Left ventricle myocardium inferior (tissue), 1 donor: ENCODE measurements at places on chromosomes 7 and 10. TPM values are rescaled to one million over a fixed set of nuclear protein-coding genes. Genes with fewer than 3 reads are reported as not detected.
A peak's percentile ranks its signal among the peaks of the same experiment; 100 is the strongest.

GRCh38 chr7:32206987-32207386 is 136.8 kb upstream of the PDE1C start:
- peak; percentile 19 for DNase-seq
- no peak overlapping the region for H3K4me3 ChIP-seq
- peaks cover 11% of the 10 kb centered on the region for H3K27me3 ChIP-seq

GBX1 gene
- 1.9 TPM for total RNA-seq

DNA sequence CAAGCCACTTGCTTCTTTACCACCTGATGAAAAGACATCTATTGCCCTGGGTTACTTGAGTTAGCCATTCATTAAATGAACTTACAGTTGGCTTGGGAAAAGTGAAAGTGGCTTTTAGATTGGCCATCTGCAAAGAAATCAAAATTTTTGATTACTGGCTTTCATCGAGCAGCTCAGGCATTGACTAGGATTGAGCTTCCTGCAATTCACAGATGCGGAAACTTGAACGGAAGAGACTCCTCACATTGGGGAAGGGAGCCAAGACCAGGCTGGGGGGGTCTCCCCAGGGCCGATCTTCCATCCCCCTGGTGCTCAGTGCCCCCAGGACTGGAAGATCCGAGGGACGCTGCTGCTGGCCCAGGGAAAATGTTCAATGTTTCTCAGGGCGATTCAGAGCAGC is 145.4 kb downstream of the PIP4K2A start:
- DNase-seq = no peak
- no peaks in the 10 kb centered on the region for H3K27me3 ChIP-seq
- peaks cover 19% of the 10 kb centered on the region for H3K4me1 ChIP-seq
- peak overlapping the region; percentile 40 for H3K4me3 ChIP-seq
- H3K27ac ChIP-seq = peak overlapping the region; percentile 46

GRCh38 chr10:12400266-12400931 is 51.1 kb downstream of the CAMK1D start:
- no peak for DNase-seq
- H3K36me3 ChIP-seq = no peaks in the 10 kb centered on the region
- no peak overlapping the region for H3K4me3 ChIP-seq
- H3K4me1 ChIP-seq = no peaks in the 10 kb centered on the region
- H3K27me3 ChIP-seq = no peaks in the 10 kb centered on the region

DNA sequence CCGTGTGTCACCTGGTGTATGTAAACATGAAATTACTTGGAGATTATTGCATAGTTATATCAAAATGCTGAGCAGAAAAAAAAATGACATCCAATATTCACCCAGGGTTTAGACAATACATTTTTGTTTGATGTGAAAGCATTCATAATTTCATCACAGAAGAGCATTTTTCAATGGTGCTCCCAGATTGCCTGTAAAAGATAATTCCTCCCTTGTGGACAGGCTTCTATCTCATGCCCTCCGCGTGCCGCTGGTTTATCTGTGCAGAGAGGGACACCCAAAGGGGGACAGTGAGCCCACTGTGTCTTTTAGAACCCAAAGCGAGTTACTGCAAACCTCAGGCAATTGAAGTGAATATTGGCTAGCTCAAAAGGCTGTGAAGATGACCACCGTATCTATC is 126.2 kb upstream of the KLF6 start:
- peak overlapping the region; percentile 65 for H3K4me3 ChIP-seq
- no peaks in the 10 kb centered on the region for H3K36me3 ChIP-seq
- no peaks in the 10 kb centered on the region for H3K27me3 ChIP-seq
- H3K27ac ChIP-seq = peak overlapping the region; percentile 93
- peaks cover 24% of the 10 kb centered on the region for H3K4me1 ChIP-seq

MAP3K8 gene
- total RNA-seq = 7.0 TPM

DNA sequence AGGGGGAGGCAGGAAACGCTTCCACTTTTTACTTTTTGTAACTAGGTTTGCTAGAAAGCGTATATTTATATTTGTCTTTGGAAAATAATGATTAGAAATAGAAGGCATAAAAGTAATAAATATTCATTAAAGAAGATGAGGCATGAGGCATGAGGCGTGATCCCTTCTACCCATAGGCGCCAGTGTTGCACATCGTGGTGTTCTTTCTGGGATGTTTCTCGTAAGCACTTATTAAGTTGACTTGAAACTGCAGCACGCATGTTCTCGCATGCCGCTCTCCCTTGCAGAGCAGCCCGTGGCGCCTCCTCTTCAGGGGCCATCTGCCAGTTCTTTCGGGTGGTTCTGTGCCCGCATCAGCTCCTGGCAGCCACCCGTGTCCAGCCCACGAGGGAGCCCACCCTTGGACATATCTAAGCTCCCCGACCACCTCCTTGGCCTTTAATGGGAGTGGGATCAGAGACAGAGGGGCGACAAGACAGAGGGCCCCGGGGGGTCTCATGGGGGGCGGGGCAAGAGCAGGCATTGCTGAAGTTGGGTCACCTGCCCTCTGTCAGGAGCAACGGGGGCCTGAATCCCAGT is 28.5 kb upstream of the CSGALNACT2 start:
- DNase-seq = no peak
- H3K4me3 ChIP-seq = no peak overlapping the region
- H3K27me3 ChIP-seq = peaks cover 5% of the 10 kb centered on the region
- H3K27ac ChIP-seq = no peak overlapping the region
- peaks cover 13% of the 10 kb centered on the region for H3K4me1 ChIP-seq

DNA sequence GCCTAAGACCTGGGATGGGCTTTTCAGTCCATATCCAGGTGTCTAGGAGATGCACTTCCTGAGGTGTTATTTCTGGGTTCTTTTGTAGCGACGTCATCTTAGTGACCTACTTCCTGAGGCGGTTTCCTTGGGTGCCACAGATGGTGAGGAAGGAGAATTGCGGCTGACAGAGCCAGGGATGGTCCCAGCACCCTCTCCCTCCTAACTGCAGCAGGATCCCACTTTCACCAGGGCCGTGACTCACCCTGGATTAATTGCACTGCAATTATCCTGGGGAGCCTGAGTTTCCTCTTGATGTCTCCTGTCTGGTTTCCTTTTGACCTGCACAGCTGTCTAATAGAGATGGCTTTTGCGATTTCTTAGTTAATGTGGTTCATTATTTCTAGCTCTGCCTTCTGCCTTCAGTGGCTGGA is 271.7 kb downstream of the TCF7L2 start:
- no peak overlapping the region for H3K27ac ChIP-seq
- no peaks in the 10 kb centered on the region for H3K4me1 ChIP-seq
- no peak overlapping the region for H3K4me3 ChIP-seq
- peaks cover 24% of the 10 kb centered on the region for H3K27me3 ChIP-seq
- no peaks in the 10 kb centered on the region for H3K36me3 ChIP-seq
- no peak for DNase-seq

DNA sequence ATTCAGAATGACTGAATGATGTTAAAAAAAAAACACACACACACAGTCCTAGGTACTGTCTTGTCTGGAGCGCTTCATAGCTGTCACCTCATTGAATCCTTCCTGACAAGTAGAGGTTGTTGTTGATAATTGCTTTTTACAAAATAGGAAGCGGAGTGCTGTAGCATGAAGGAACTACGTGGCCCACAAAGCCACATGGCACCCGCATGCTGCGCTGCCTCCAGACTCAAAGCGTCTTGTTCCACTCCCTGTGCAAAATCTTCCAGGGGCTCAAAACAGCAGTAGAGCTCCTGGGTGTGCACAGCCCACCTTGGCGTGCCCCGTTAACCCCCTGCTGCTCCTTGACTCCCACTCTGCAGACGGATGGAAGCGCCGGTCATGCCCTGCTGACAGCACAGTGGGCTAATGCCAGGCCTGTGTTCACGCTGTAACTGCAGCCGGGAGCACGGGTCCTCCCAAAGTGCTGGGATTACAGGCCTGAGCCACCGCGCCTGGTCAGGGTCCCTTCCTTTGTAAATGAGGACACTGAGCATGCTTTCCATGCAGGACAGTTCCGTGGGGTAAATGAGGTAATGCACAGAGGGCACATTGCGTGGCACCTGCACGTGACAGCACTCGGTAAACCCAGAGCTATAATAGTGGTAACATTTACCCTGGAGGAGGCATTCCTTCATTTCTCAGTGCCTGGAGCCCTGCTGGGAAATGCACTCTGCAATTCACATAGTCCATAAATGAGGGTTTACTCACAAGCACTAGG is 91.1 kb upstream of the GNA12 start:
- no peak overlapping the region for H3K27ac ChIP-seq
- H3K4me3 ChIP-seq = no peak overlapping the region
- H3K4me1 ChIP-seq = no peaks in the 10 kb centered on the region
- H3K27me3 ChIP-seq = peaks cover 89% of the 10 kb centered on the region

BTBD16 gene
- not detected for total RNA-seq

- H3K27ac ChIP-seq = no peak overlapping the region
- no peak overlapping the region for H3K4me3 ChIP-seq
- no peak for DNase-seq
- no peaks in the 10 kb centered on the region for H3K27me3 ChIP-seq
- no peaks in the 10 kb centered on the region for H3K36me3 ChIP-seq
These were observed 274.2 kb downstream of the BAMBI start for GRCh38 chr10:28951484-28951883.

NEURL1 gene
- 0.14 TPM for total RNA-seq

SPAG6 gene
- not detected for total RNA-seq

FAM25G gene
- not detected for total RNA-seq

SEMA3D gene
- 1.8 TPM for total RNA-seq

GRCh38 chr7:91112902-91113341 is 151.3 kb upstream of the FZD1 start:
- H3K4me1 ChIP-seq = no peaks in the 10 kb centered on the region
- peaks cover 8% of the 10 kb centered on the region for H3K36me3 ChIP-seq
- no peak overlapping the region for H3K27ac ChIP-seq
- no peak overlapping the region for H3K4me3 ChIP-seq
- H3K27me3 ChIP-seq = no peaks in the 10 kb centered on the region

GRCh38 chr10:132738454-132739224 is 47.3 kb downstream of the NKX6-2 start:
- peaks cover 9% of the 10 kb centered on the region for H3K36me3 ChIP-seq
- H3K27me3 ChIP-seq = no peaks in the 10 kb centered on the region
- peak overlapping the region; percentile 55 for H3K27ac ChIP-seq
- no peak for DNase-seq
- H3K4me1 ChIP-seq = peaks cover 20% of the 10 kb centered on the region
- no peak overlapping the region for H3K4me3 ChIP-seq

- DNase-seq = no peak
- no peaks in the 10 kb centered on the region for H3K27me3 ChIP-seq
- H3K4me1 ChIP-seq = peaks cover 33% of the 10 kb centered on the region
- H3K27ac ChIP-seq = no peak overlapping the region
- H3K36me3 ChIP-seq = no peaks in the 10 kb centered on the region
These were observed 6.0 kb upstream of the NANOS1 start for GRCh38 chr10:119023553-119023868.

C10orf71 gene
- 136 TPM for total RNA-seq

TMEM229A gene
- total RNA-seq = not detected

ZNF365 gene
- 0.60 TPM for total RNA-seq

IGF2BP3 gene
- total RNA-seq = 0.38 TPM

COL1A2 gene
- total RNA-seq = 96.6 TPM

ACBD5 gene
- total RNA-seq = 64.0 TPM

DNA sequence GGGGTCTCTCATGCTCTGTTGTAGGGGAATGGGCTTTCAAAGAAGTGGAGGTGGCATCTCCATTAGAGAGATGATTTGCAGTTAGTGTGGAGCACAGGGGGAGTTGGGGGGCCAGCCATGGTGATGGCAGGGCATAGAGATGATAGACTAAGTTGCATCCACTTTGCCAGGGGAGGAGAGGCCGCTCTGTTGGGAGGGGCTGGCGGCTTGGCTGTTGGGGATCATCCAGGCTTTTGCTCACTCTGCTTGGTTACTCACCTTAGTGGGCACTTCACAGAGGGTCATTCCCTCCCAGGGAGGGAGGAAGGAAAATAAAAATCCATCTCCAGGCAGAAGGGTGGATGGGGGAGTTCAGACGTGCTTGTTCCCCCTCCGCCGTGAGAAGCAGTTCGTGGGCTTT is 31.4 kb upstream of the CDH23 start:
- no peaks in the 10 kb centered on the region for H3K4me1 ChIP-seq
- no peak overlapping the region for H3K4me3 ChIP-seq
- no peak for DNase-seq

TBRG4 gene
- total RNA-seq = 79.3 TPM

MOGAT3 gene
- total RNA-seq = not detected

DNA sequence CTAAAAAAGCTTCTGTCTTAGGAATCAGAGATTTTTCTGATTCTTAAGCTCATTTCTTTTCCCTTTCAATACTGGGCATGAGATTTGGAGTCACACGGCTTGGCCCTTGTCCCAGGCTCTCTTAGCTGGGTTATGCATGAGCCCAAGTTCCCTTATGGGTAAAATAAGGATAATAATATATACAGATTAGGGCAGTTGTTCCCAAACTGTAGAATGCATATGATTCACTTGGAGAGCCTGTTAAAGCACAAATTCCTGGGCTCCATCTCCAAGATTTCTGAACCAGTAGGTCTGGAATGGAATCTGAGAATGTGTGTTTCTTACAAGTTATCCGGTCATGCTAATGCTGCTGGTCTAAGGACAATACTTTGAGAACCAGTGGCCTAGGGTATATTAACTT is 154.0 kb downstream of the REEP3 start:
- no peak overlapping the region for H3K4me3 ChIP-seq
- no peak overlapping the region for H3K27ac ChIP-seq
- H3K36me3 ChIP-seq = no peaks in the 10 kb centered on the region
- no peaks in the 10 kb centered on the region for H3K27me3 ChIP-seq
- DNase-seq = no peak

DNA sequence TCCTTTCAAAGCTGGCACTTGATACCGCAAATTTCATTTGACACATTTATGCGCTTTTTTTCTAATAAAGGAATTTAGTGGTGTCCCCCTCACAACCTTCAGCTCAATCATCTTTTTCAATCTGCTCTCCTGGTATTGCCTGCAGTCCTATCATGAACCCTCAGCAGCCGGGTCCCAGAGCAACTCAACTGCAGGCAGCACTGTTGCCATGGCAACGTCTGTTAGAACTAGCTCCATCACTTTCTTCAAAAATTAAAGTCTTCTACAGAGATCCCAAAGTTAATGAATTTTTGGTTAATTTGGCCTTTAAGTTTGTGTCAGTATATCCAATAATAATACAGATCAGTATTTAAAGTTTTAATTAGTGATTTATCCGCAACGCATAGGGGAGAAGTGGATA is 136.1 kb upstream of the TARP start:
- no peak for DNase-seq
- H3K4me3 ChIP-seq = no peak overlapping the region
- no peaks in the 10 kb centered on the region for H3K27me3 ChIP-seq
- no peaks in the 10 kb centered on the region for H3K4me1 ChIP-seq
- no peak overlapping the region for H3K27ac ChIP-seq

DNA sequence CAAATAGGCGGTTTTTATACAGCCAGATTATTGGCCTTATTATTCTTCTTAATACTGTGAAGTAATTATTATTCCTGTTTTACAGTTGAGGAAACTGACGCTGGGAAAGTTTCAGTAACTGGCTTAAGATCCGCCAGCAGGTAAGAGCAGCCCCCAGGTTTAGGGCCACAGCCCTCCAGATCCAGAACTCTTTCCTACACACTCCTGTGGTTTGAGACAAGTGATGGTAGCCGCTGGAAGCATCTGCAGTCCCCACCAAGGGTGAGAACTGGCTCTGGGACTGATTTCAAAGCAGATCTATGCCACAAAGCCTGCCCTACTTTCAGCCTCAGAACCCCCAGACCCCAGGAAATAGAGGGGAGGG is 3.0 kb upstream of the UNC5B start:
- H3K4me1 ChIP-seq = peaks cover 28% of the 10 kb centered on the region
- H3K27ac ChIP-seq = no peak overlapping the region
- no peak overlapping the region for H3K4me3 ChIP-seq
- DNase-seq = no peak
- H3K27me3 ChIP-seq = peaks cover 18% of the 10 kb centered on the region

MRC1 gene
- 18.9 TPM for total RNA-seq

- no peaks in the 10 kb centered on the region for H3K4me1 ChIP-seq
- H3K27me3 ChIP-seq = peaks cover 59% of the 10 kb centered on the region
- H3K27ac ChIP-seq = no peak overlapping the region
- no peak for DNase-seq
- H3K4me3 ChIP-seq = no peak overlapping the region
These were observed 179.9 kb downstream of the PTPRN2 start for GRCh38 chr7:158407581-158408317.
